ENCODE measurements at places on chromosomes 11 and 22. TPM values are rescaled to one million over a fixed set of nuclear protein-coding genes. Genes with fewer than 3 reads are reported as not detected.

The ASRGL1 gene
- total RNA-seq, result 6.2 TPM

The KRTAP5-1 gene
- not detected for total RNA-seq

The FAM180B gene
- 0.29 TPM for total RNA-seq

The RIBC2 gene
- 2.1 TPM for total RNA-seq

The POGLUT3 gene
- 37.7 TPM for total RNA-seq

The PKDREJ gene
- total RNA-seq, result 0.13 TPM

The SLC15A3 gene
- total RNA-seq, result 32.3 TPM

The IRAG1 gene
- 75.5 TPM for total RNA-seq

The DKK3 gene
- total RNA-seq, result 74.6 TPM

The ELMOD1 gene
- 0.39 TPM for total RNA-seq

The C11orf87 gene
- total RNA-seq, result 5.9 TPM

The SLC35E4 gene
- 3.9 TPM for total RNA-seq

The OR52B4 gene
- not detected for total RNA-seq

The HOATZ gene
- total RNA-seq, result not detected

The DLG2 gene
- 19.5 TPM for total RNA-seq

The SAA2 gene
- 6.7 TPM for total RNA-seq

The GAB4 gene
- 0.23 TPM for total RNA-seq

The DBX1 gene
- total RNA-seq, result not detected

The TESMIN gene
- total RNA-seq, result 7.7 TPM

The APOL6 gene
- 37.2 TPM for total RNA-seq

The SAA4 gene
- not detected for total RNA-seq

The CRKL gene
- total RNA-seq, result 64.8 TPM

The SLC22A25 gene
- not detected for total RNA-seq

The DTX4 gene
- total RNA-seq, result 126 TPM

The TAGLN gene
- total RNA-seq, result 1,521 TPM

The GRAP2 gene
- total RNA-seq, result 7.9 TPM

The TLCD5 gene
- total RNA-seq, result 5.6 TPM

The MMP7 gene
- 226 TPM for total RNA-seq

The CLMP gene
- 34.4 TPM for total RNA-seq

All from ureter (tissue), 1 donor.